NCI-H510A treated with DMSO at 0.1 percent for 48 hours (cell line): ENCODE measurements at places on chromosomes 6 and 20.

DNA sequence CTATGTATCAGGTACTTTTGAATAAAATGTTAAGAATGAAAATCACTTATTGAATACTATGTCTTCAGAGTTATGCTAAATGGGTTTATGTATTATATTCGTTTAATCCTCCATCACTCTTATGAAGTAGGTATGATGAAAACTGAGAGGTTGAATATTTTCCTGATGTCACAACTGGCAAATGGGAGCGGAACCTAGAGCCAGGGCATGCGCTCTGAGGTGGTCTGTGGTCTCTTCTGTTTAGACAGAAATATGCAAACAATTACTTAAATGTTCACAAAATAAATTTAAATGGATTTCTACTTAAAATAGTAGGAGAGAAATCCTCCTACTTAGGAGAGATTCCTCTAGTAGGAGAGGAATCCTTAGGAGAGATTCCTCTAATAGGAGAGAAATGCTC lies 21.3 kb upstream of the UTRN start:
- no peak for DNase-seq

- DNase-seq = peak; percentile 50
Observed at GRCh38 chr6:7144872-7145584, 37.3 kb downstream of the RREB1 start.

GRCh38 chr6:31305703-31306219 lies 33.9 kb upstream of the HLA-C start:
- DNase-seq = no peak

DNA sequence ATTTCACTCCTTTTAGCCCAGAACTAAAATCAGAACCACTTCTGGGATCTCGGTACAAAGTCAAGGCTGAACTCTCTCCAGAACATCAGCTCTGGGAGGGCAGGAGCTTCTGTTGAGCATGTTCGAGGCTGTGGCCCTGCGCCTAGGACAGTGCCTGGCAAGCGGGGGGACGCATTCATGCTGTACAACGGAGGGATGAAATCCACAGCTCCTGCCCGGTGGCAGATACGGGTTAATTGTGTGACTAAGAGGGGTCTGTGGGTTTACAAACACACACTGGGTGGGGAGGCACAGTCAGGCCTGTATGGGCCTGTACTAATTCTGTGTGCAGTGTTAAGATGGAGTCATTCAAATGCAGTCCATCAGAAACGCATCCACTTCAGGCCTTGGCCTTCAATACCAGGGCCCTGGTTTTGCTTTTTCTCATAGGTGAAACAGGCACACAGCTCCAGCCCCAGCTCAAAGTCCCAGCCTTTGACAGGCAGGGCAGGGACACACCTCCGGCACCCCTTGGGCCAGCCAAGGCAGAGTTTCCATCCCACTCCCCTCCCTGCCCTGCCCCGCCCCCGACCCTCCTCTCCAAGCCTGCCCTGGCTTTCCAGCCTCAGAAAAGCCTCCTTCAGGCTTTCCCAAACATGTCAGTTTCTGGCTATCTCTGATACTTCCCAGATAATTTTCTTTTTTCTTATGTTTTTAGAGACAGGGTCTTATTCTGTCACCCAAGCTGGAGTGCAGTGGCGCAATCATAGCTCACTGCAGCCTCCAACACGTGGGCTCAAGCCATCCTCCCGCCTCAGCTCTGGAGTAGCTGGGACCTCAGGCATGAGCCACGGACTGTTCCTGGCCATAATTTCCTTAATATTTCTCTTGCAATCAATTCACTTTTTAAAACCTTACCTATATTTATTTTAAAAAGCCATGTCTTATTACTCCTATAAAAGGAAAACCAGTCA lies 109.8 kb downstream of the SULF2 start:
- no peak for DNase-seq

DNA sequence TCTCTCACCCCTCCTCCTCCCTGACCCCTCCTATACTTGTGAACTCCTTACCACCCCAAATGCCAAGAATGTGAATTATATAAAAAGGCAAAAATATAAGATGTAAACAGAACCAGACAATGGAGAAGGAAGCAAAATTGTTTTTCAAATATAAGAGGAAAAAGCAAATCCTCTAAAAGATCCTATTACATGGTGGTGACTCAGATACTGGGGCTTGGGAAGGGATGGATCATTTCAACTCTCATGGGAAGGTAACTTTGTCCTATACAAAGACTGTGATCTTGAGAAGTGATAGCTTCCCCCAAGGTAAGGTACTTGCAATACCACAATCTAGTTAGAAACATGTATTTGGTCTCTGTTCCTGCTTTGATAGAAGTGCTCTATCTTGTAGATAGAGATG lies 24.6 kb upstream of the TNFRSF21 start:
- DNase-seq = no peak

DNA sequence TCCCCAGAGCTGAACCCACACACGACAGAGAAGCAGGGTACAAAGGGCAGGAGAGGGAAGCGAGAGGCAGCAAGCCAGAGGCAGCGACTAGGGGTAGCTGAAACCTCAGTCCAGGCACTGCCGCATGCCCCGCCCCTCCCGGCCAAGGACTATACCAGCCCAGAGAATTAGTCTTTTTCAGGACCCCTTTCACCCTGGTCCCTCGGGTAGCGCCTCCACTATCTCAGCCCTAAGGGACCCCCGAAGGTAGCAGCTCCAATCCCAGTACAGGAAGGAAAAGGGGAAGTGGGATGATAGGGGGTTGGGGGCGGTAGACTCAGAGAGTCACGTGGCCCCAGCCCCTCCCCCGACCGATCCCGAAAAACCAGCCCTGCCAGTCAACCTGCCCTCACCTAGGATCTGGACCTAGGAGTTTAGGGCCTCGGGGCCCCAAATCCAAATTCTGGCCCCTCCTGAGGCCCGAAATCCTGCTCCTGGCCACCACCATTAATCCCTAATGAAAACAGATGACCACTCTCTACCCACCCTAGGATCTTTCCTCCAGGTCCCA lies 1.3 kb downstream of the RGL2 start:
- DNase-seq = peak; percentile 49

- DNase-seq = no peak
Observed at GRCh38 chr6:135191508-135192255, 10.6 kb downstream of the MYB start.

DNA sequence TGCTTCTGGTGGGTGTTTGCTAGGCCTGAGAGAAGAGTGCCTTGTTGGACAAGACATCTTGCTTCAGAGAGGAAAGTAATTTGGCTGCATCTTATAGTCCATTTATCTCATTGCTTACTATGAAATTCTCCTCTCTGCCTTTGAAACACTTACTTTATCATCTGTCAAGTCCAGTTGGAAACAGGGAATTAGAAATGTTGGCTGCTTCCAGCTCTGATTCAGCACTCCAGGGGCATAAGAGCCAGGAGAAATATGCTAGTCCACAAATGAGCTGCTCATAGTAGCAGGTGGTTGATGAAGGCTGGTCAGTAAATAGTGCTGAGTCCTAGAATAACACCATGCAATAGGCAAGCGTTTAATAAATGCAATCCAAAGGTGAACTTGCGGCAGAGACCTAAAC lies 227.1 kb downstream of the SLC35F1 start:
- peak; percentile 19 for DNase-seq
